ENCODE measurements at places on chromosomes 5 and 9. TPM values are rescaled to one million over a fixed set of nuclear protein-coding genes. Genes with fewer than 3 reads are reported as not detected.

Gene CCL27
- total RNA-seq, result not detected

Gene OLFML2A
- total RNA-seq, result 11.5 TPM

Gene TMEM252
- not detected for total RNA-seq

Gene SHOC1
- 0.14 TPM for total RNA-seq

Gene TEX48
- total RNA-seq, result not detected

Gene CCDC192
- not detected for total RNA-seq

Gene OLFM1
- 0.44 TPM for total RNA-seq

Gene LRRC8A
- total RNA-seq, result 117 TPM

Gene ZDHHC11B
- total RNA-seq, result 0.22 TPM

Gene AGXT2
- total RNA-seq, result not detected

Gene CMYA5
- total RNA-seq, result 2.0 TPM

Gene SPARC
- 1,594 TPM for total RNA-seq

Gene TMEM232
- total RNA-seq, result 2.6 TPM

Gene DMRTA1
- total RNA-seq, result 0.66 TPM

Gene POU5F2
- 1.7 TPM for total RNA-seq

Gene MBLAC2
- total RNA-seq, result 3.9 TPM

Gene ZMYND19
- 30.6 TPM for total RNA-seq

Gene PCDHGB3
- total RNA-seq, result 2.6 TPM
